ENCODE measurements at places on chromosomes 2 and 18.

DNA sequence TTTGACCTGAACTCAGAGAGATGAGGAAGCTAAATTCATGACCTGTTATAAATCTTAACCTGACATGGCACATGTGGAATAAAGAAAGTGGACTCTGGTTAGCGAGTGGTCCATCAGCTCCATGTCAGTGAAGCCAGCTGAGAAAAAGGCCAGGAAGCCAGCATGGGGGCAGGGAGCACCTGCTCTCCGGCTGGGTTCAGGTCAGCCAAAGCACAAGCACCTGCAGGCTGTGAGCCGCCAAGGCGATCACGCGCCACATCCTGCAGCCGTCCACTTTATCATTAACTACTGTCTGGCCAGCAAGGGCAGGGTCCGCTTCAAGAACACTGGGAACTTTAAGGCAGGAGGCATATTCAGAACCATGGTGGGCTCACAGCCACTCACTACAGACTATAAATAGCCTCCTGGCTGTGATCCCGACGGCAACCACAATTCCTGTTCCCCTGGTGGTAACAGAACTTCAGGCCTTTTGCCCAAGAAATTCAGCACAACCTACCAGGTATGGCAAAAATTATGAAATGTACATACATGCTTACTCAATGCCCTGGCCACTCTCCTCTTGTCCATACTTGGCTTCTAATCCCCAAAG, 35.5 kb downstream of the ACVR1 start:
- DNase-seq: no peak

DNA sequence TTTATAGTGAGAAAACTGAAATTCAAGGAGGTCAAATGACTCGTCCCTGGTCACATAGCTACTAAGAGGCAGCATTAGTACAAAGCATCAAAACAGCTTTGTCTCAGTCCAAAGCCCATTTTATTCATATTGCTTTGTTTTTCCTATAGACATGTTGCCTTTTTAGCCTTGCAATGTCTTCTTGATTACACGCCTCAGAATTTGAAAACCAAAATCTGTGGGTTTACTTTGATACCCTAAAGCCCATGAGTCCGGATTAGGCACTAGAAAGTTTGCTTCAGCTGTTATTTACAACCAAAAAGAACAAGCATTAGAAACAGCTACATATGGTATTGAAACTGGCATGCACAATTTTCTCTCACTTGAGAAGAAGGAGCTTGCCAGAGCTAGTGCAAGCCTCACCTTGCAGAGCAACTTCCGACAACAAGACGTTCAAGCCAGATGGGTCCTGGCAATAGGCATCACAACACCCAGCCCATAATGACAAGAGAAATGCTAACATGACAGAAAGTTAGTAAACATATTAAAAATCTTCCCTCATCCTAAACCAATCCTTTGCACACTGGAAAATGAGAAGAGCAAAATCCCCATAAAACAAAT, 276.8 kb downstream of the RIT2 start:
- no peak for DNase-seq

- DNase-seq: no peak
Observed at GRCh38 chr2:172196768-172197431, 94.2 kb upstream of the DLX2 start.

DNA sequence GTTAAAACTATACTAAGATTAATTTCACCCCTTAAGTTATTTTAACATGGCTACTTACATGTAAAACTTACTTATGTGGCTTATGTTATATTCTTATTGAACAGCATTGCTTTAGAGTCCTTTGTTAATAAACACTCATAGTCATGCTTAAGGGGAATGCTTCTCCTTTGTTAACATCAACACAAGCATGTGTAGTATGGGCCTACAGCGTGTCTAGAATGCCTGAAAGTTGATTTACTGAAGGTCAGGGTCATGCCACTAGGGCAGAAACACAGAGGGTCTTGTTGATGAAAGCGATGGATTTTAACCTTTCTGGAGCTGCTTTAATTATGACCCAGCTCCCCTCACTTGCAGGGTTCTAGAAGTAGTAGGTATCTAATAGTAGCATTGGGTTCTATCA, 159.8 kb upstream of the DLX2 start:
- no peak for DNase-seq

DNA sequence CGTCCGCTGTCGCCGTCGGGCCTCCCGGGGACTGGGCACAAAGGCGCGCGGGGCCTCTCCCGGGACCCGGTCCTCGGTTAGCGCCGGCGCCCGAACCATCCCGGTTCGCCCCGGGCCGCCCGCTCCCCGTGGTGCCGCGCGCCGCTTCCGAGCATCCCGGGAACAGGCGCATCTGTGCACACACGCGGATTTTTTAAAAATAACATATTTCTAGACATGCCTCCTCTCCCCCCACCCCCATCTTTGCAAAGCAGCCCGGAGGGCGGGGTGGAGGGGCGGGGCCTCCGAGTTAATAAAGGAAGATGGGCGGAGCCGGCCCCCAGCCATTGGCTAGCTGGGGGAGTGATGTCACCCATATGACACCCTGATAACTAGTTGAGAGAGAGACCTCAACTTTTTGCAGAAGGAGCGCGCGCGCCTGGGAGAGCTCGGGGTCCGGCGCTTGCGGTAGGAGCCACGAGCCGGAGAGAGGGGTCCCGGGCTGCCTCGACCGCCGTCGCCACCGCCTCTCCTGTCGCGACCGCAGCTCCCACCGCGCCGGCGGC, at the start of gene SOX11:
SOX11 (plus strand) TSS at position 400 of the 545 bp plus-strand sequence. CDS start 338 bp downstream, outside the sequence.
- no peak for DNase-seq

- no peak for DNase-seq
Observed at GRCh38 chr18:35038881-35039491, 2.2 kb upstream of the MAPRE2 start.

DNA sequence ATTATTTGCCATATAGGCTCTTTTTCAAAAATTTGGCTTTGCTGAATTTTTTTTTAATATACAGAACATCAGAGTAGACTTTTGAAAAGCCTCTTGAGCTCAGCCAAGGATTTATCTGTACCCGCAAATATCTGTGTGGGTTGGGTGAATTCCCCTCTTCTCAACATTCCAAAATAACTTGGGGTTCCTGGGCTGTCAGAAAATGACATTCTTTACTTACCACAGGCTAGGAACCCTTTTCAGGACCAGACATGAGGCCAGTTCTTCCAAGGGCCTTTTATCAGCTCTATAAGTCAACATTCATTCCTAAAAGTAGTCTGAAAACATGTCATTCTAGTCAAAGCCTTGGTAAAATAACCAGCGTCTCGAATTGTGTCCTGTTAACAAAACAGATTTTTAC, 28.8 kb upstream of the FEZ2 start:
- DNase-seq: no peak

GRCh38 chr2:31893094-31893493, 117.7 kb downstream of the MEMO1 start:
- DNase-seq: no peak

DNA sequence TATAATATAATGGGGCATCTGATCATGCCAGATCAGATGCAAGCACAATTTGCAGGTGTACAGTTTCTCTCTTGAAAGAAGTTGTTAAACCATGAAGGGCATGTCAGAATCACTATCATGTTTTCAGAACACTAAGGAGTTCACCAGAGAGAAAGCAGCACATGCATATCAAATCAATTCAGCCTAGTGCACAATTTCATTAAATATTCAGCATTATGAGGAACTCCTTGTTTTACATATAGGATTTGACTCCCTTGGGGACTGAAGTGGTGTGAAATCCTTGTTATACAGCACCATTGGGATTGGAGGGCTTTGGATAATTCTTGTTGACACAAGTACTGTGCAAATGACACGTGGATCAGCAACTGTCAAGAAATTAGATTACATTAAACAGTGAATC, 562.1 kb upstream of the KLHL29 start:
- DNase-seq: no peak

GRCh38 chr2:239903210-239903609, 121.9 kb downstream of the NDUFA10 start:
- no peak for DNase-seq

DNA sequence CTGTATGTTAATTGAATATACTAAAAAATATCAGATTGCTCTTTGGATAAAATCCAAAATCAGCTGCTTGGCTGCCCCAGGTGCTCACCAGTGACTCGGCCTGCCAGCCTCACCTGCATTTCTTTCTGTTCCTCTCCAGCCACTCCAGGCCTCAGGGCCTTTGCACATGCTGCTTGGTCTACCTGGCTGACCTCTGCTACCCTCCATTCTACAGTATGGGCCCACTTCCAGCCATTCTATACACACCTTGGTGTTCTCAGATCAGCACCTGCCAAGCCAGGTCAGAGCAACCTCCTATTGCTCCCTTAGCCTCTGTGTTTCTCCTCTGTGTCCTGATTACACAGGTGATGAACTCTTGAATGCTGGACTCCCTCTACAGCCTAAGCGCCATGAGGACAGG, 106.6 kb upstream of the TWIST2 start:
- DNase-seq: no peak

DNA sequence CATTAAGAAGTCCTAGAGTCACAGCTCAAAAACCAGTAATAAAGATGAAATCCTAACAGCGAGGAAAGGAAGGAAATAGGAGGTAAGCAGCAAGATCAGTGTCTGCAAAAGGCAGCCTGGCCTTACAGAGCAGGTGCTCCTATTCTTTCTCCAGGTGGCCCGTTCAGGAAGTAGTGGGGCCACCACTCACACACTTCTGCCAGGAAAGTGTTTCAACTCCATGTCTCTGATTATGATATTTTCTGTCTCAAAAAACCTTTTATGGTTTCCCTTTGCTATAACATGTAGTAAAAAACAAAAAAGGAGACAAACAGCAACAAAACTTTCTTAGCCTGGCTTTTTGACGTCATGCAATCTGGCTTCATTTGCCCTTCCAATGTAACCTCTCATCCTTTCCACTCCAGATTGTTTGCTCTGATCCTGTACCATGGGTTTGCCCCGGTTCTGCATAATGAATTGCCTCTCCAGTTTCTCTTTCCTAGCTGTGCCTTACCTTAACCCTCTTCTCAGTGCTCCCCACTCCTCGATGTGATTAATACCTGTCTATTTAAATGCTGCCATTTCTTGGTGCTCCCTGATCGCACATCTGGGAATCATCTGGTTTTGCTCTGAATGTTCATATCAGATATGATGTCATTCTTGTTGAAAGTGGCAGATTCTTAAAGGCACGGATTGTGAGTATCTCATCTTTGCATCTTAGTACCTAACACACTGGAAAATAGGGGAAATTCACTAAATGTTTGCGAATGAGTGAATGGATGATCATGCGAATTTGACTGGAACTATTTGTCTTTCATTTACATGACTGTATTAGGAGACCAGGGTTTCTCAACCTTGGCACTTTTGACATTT, 50.6 kb upstream of the PTPRM start:
- no peak for DNase-seq

- peak; percentile 58 for DNase-seq
Observed at GRCh38 chr2:25951071-25951547, 31.2 kb downstream of the KIF3C start.

DNA sequence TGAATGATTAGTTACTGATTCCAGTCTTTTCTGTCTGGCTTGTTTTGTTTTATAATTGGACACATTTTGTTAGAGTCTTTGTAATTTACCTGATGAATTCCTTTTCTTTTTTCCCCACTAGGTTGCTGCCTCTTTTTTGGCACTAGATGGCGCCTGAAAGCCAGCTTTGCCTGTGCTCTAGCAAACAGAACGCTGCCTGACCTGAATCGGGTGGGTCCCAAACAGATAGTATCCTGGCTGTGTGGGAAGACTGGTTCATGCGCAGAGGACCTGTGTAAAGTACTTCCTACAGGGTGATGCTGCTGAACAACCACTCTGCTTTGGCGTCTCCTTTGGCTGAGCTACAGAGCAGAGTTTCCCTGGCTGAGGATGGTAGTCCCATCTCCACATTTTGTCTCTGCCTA, 288.2 kb downstream of the IKZF2 start:
- no peak for DNase-seq

DNA sequence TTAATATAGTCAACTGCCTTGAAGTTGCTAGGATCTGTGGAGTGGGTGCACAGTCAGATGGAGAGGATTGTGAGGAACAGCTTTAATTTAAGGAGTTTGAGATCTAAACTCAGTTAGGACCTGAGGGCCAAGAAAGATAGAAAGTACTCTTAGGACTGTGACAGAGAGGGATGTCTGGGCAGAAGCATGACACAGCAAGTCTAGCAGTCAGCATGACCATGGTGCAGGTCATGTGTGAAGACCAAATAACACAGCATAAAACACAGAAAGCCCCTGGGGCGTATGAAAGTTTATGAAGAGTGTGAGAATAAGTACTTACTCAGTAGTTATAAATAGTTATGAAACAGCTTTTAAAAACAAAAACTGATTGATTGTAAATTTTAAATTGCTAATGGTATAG, 107.2 kb downstream of the GALNT1 start:
- DNase-seq: no peak

- no peak for DNase-seq
Observed at GRCh38 chr2:115524452-115524851, 1082.0 kb downstream of the DPP10 start.

- no peak for DNase-seq
Observed at GRCh38 chr2:164073101-164074074, 337.6 kb upstream of the FIGN start.

DNA sequence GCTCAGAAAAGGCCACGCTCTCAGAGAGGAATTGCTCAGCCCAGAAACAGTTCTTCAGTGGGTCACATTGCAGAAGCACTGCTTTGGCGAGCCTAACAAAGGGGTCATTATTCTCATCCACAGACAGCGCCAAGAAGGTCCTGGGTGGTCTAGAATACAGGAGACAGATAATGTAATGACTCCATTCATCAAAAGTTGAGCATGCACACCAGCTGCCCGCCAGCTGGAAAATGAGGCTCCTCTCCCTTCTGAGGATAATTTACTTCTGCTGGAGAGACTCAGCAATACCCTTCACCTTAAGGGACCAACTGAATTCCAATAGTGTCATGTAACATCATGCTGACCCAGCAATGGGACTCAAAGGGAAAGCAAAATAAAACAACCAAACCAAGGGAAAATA, 79.9 kb downstream of the TRIB2 start:
- no peak for DNase-seq

- DNase-seq: no peak
Observed at GRCh38 chr2:129711816-129712675, 267.4 kb upstream of the RAB6C start.

GRCh38 chr2:72778410-72778809, 47.4 kb downstream of the EXOC6B start:
- DNase-seq: no peak

GRCh38 chr2:153770359-153770991, 101.2 kb upstream of the GALNT13 start:
- no peak for DNase-seq

DNA sequence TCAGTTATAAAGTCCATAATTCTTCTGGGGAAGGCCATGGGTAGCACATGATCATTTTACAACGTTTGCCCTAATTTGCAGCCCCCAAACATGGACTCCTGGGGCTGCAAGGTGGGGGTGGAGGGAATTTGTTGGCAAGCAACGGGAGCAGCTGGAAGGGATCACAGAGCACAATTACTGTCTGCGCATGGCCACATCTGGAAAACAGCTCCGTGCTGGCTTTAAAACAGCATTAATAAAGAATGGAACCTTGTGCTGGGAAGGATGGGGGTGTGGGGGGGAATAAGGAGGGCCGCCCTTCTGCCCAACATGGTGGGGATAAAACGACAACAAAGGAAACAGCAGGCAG, 60.9 kb upstream of the SLC14A2 start:
- no peak for DNase-seq

- no peak for DNase-seq
Observed at GRCh38 chr2:60867848-60868247, 13.5 kb upstream of the REL start.

GRCh38 chr2:130371723-130372054, 15.8 kb downstream of the PTPN18 start:
- no peak for DNase-seq

All from activated CD4-positive, alpha-beta T cell treated with anti-CD3 and anti-CD28 coated beads, Interleukin-2, amount 50 U/mL, for 24 hours (primary cell).